ENCODE measurements at places on chromosomes 6 and 20.

DNA sequence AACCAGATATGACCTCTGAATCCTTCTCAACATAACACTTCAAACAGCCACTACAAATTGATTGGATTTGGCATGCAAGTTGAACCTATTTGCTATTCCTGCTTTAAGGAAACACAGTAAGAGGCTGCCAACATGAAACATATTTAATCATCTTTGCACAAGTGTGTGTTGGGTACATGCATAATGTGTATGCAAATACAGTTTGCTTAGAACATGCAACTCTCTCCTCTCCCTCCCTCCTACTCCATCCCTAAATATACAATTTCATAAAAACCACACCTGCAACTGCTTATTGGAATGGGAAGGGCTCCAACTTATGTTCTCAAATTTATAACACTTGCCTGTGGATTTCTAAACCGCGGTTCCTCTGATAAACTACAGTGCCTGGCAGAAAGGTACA lies 71.5 kb downstream of the CD83 start:
- no peak for DNase-seq

DNA sequence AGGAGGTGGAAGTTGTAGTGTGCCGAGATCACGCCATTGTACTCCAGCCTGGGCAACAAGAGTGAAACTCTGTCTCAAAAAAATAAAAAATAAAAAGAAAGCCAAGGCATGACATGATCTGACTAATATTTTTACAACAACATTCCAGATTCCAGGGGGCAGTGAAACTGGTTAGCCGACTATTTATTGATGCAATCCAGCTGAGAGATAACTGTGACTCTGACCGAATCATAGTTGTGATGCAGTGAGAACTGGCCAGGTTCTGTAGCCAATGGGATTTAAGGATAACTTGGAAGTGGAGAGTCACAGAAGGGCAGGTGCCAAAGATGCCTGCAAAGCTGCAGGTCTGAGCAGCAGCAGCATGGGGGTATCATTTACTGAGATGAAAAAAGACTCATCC lies 82.9 kb upstream of the TSHZ2 start:
- no peak for DNase-seq

- DNase-seq, result no peak
Measured at GRCh38 chr20:10463622-10464021, 28.5 kb downstream of the SLX4IP start.

DNA sequence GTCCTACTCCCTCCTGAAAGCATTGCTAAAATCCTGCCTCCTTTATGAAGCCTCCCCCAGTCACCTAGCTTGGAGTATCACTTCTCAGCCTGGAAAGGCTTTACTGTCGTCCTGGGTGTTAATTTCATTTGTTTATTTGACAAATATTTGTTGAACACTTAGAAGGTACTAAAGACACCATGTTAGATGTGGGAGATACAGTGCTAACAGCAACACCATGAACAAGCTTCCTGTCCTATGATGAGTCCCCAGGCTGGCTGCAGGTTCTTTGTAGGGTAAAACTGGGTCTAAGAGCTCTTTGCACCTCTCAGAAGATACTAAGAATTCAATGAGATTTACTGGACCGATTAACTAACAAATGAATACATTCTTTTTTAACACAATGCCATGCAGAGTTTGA lies 109.2 kb upstream of the TMEM170B start:
- no peak for DNase-seq

DNA sequence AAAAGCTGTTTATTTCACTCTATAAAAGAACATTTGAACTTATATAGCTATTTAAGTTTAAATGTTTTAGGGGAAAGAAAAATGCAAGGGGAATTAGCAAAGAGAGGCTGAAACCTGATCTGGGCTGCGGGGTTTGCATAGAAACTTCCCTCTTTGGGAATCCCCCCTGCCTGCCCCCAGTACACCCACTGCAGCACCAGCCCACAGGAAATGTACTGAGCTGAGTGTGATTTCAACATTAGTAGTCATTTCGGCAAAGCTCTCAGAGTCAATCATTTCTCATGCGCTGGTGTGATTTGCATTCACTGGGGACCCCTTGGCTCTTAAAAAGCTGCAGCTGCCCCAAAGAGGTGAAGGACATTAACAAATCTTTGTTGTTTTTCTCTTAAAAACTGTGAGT lies 859.4 kb downstream of the MAFB start:
- no peak for DNase-seq

- DNase-seq, result no peak
Measured at GRCh38 chr6:133227344-133227743, 13.8 kb upstream of the EYA4 start.

DNA sequence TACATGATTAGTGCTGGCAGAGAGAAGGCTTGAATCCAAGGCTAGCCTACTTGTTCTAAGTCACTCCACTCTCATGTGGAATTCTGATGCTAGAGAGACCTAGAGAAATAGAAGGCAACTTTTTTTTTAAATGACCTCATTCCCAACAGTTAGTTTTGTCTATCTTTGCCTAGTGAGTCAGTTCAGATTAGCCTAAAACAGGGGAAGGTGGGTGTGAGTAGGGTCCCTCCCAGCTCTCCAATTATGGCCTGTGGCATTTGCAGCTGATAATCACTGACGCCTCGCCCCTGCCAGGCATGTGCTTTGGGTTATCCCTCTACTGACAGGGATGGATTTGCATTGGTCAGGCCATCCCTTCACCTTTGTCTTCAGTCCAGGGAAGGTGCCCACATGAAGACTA lies 13.6 kb downstream of the TXLNB start:
- DNase-seq, result no peak

DNA sequence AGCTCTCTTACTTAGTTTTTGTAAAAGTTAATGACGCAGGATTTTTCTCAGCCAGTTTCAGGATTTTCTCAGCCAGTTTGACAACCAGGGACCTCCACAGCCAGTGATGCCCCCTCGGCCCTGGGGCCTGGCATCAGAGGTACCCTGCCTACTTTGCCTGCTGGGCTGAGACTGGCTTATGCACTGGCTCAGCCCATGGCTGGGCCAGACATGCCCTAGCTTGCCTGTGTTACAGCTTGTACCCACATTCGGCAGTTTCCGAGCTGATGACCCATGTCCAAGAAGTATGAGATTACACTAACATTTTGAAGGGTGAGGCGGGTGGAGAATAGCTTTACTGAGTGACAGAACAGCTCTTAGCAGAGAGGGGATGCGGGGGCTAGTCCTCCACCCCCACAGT lies 406.1 kb upstream of the HSF2 start:
- DNase-seq, result no peak

- DNase-seq, result no peak
Measured at GRCh38 chr6:66321017-66321416, 614.0 kb upstream of the EYS start.

- DNase-seq, result no peak
Measured at GRCh38 chr6:17768881-17769280, 62.2 kb upstream of the NUP153 start.

DNA sequence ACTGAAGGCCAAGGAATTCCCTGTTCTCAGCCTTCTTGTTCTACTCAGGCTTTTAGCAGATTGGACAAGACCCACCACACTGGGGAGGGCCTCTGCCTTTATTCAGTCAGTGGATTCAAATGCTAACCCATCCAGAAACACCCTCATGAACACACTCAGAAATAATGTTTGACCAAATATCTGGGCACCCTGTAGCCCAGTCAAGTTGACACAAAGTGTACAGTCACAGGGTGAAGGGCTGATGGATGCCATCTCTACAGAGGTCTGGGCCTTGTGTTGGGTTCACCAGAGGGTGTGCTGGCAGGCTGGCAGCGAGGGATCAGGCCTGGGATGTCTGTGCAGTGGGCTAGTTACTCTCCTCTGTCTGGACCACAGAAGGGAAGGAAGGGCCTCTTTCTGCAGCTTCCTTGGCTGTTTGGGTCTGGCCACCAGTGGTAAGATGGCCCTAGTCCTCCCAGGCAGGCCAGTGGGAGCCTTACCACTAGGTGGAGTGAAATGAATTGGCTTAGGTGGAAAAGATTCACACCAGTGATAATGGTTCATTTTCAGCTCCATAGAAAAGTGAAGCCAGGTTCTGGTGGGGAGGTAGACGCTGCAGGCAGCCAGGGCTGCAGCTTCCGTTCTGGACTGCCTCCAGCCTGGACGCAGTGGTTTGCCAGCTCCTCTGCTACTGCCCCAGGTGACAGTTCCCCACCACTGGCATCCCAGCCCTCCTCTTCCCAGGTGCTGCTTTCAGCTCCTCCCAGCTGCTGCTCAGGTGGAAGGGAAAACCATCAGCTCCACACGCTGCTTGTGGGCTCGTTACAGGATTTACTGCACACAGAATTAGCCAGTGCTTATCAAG lies 9.2 kb downstream of the TUBB2A start:
- no peak for DNase-seq

- DNase-seq, result no peak
Measured at GRCh38 chr20:4451487-4452081, 270.1 kb upstream of the PRND start.

DNA sequence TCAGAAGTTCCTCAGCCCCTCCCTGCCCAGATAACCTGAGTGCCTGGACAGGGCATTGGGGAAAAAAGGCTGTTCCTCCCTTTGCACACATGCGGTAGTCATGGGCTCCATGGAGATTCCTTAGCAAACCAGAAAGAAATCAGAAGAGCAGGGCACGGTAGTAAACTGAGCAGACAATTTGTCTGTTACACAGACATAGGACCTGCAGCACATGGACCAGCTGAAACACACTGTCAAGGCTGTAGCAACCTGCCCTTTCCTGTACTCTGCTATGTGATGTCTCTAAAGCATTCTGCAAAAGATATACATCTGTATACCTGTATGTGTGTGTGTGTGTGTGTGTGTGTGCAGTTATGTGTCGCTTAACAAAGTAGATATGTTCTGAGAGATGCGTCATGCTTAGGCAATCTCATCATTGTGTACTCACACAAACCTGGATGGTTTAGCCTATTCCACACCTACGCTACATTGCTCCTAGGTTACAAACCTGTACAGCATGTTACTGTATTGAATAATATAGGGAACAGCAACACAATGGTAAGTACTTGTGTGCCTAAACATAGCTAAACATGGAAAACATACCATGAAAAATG lies 44.4 kb upstream of the BMP5 start:
- no peak for DNase-seq

- no peak for DNase-seq
Measured at GRCh38 chr6:105570416-105570815, 167.5 kb upstream of the PREP start.

DNA sequence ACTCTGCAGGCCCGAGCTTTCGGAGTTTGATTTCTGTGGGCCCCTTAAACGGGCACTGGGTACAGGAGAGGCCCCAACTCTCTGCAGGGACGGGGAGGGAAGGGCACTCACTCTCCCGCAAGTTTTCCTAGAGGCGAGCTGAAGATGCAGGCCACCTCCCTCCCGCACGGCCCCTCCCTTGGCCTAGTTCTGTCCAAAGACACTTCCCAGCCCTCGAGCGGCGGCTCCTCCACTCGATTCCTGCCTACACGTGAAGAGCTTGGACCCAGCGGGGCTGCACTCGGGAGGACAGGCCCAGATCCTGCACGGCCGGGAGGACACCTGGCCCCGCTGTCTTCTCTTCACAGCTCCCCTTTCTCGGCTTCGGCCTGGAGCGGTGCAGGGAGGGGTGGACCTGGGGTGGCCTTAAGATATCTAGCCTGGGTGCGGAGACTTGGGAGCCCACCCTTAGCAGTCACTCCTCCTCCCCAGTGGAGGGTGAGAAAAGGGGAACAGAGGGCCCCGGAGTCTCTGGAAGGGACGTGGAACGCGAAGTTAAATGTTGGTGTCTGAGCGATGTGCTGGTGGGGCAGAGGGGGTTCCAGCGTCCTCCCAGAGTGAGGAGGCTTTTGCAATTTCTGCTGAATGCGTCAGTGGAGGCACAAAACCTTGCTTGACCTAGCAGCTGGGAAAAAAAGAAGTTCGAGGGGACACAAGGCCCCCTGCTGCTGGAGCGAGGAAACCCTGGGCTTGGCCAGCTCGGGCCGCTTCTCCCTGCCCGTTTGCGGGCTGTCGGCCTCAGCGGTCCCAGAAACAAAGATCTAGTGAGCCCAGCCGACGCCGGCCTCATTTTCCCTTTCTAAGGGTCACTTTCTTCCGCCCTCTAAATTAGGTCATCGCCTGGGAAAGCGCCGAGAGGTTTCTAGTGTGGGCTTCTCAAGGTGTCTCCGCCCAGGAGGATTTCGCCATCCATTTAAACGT lies 4.9 kb downstream of the OLIG3 start:
- DNase-seq, result no peak

DNA sequence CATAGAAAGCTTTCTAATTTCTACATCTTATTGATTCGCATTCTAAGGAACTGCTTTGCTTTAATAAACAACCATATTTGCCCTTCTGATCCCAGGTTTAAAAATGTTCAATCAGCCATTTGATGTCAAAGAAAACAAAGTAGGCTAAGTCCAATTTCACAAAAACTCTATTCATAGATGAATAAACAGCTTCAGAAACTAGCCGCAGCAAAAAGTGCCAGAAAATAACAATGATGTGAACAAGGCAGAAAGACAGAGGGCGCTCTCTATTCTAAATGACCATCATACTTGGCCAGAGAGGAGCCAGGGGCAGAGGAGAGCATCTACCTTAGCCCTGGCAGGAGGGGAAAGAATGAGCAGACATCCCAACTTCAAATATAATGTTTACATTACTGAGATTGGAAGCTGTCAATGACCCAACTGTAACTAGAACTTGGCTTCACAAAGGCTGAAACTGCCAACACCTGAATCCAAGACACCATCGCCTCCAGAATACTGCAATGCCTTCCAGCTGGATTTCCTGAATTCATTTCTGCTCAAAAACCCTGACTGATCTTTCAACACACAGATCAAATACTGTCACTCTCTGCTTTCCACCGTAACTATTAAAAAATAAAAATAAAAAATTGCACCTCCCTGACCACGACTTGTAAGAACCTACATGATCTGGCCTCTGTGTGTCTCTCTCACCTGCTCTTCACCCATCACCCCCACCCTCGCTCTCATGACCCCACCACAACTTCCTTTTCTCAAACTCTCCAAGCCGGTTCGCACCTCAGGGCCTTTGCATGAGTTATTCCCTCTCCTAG lies 9.5 kb downstream of the CNKSR3 start:
- DNase-seq, result no peak

GRCh38 chr6:29667158-29667557 lies 10.3 kb downstream of the MOG start:
- no peak for DNase-seq

- DNase-seq, result no peak
Measured at GRCh38 chr6:144259986-144260385, 25.1 kb upstream of the UTRN start.

GRCh38 chr6:122040261-122040660 lies 359.2 kb upstream of the HSF2 start:
- no peak for DNase-seq

Measured in stimulated activated CD4-positive, alpha-beta T cell treated with anti-CD3 and anti-CD28 coated beads, Interleukin-2, amount 100 ng/mL, for 4 hours (primary cell).